Activated T-cell treated with anti-CD3 and anti-CD28 coated beads, Interleukin-2, amount 50 U/mL, for 48 hours (primary cell): ENCODE measurements at places on chromosomes 3 and 15.

DNA sequence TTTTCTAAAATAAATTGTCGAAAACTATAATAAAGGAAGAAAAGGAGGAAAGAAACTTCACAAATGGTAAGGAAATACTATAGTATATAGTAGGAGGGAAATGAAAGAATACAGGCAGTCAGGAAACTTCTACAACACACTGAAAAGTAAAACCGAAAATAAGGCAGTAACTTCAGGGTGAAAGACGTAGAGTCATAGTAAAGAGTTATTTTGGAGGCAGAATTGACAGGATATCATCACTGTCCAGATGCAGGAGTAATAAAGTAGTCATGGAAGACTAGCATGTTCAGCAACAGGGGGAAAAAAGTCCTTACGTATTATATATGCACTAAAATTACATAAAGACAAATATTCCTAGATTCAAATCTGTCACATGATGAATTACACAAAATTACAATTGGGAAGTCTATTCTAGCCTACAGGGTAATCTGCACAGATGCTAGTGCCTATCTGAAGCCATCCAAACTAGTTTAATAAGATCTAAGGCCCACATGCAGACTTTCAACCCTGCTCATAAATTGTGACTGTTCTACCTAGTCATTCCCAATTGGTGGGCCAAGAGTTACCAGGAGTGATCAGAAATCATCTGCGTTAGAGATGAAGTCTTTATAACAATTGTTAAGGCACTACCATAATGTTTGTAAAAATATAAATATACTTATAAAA lies 14.0 kb downstream of the VPS13C start:
- DNase-seq: no peak

DNA sequence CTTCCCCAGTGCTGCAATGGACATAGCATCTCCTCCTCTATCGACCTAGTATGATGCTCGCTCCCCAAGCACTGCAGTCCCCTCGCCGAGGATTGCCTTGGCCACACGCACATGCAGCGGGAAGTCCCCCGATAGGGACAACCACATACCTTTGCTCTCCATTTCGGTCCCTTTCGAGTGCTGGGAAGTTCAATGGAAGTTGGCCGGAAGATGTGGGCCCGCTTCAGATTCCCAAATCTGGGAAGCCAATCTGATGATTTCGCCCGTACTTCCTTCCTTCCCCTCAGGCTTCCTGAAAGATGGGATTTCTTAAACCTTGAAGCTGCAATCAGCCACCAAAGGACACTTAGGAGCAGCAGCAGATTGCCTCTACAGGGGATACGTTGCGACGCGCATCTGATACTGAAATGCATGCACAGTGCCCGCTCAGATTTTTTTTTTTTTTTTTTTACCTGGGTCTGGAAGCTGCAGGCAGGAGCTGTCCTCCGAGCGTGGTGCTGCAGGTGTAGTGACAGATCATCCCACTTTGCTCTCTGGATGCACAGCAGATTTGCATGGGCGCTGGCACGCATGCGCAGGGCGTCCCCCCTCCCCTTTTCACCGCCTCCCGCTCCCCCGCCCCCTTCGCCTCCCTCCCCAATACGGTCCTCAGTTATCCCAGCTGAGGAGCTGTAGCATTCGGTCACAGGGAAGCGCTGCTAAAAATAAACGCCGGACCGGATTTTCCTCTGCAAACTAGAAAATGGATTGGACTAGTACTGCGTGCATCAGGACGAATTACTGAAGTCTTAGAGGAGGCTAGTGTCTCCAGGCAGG lies at the start of gene FGF12:
TSS of gene FGF12 (minus strand) at position 510 of the 816 bp plus-strand sequence.
- no peak for DNase-seq

GRCh38 chr15:86082619-86083380 lies 3.1 kb downstream of the AGBL1 start:
- DNase-seq: no peak

- no peak for DNase-seq
Measured at GRCh38 chr15:92112180-92112579, 258.7 kb downstream of the SLCO3A1 start.

DNA sequence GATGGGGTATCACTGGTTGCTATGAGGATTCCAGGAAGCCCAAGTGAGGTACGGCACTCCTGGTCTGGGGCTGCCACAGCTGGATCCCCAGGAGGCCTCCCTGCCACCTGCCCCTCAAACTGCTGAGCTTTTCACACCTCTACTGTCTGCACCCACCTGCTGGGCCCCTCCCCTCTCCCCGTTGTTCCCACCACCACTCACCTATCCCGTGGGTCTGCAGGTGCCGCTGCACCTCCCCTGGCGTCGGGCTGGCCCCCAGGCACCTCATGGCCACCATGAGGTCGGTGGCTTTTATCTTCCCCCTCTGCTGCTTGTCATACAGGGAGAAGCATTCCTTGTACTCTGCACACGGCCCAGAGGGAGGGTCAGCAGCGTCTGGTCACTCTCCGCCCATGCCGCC lies 5.8 kb downstream of the CALML4 start:
- DNase-seq: no peak
